ENCODE measurements at places on chromosomes 4 and X.

- DNase-seq: no peak
Observed at GRCh38 chrX:47229427-47229826, 3.4 kb upstream of the USP11 start.

DNA sequence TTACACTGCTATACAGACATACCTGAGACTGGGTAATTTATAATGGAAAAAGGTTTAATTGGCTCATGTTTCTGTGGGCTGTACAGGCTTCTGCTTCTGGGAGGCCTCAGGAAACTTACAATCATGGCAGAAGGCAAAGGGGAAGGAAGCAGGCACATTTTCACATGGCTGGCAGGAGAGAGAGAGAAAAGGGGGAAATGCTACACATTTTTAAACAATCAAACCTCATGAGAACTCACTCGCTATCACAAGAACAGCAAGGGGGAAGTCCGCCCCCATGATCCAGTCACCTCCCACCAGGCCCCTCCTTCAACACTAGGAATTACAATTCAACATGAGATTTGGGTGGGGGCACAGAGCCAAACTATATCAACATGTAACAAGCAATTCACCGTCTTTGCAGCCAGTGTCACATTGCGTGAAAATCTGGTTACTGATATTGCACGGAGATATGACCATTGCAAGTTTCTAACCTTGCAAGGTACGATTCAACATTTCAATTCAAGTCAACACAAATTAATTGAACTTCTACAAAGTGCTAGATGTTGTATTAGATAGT, 61.7 kb upstream of the RELL1 start:
- no peak for DNase-seq

GRCh38 chr4:34939073-34939472, 1305.2 kb downstream of the ARAP2 start:
- no peak for DNase-seq

GRCh38 chrX:16466640-16467432, 183.1 kb upstream of the S100G start:
- no peak for DNase-seq

- DNase-seq: no peak
Observed at GRCh38 chr4:141346144-141346543, 125.4 kb downstream of the ZNF330 start.
